NCI-H187 treated with DMSO at 0.1 percent for 48 hours (cell line): ENCODE measurements at places on chromosomes 3 and 15.

DNA sequence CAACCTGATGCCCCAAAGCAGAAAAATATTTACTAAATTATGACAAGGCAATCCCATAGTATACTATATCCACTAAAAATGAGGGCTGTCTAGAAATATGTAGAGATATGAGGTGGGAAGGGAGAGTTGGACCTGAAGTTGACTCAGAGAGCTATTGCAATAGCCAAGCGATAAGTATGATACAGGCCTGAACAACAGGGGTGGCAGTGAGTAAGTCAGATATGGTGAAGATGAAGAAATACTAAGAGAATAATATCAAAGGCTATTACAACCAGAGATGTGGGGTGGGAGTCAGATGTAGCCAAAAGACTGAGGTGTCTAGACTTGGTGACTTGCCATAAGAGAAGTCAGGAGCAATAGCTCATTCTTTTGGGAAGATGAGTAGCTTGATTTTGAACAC is 9.2 kb downstream of the HSPBAP1 start:
- no peak for DNase-seq

GRCh38 chr3:67737906-67738865 is 83.8 kb upstream of the SUCLG2 start:
- no peak for DNase-seq

GRCh38 chr3:148599481-148599880 is 98.2 kb upstream of the AGTR1 start:
- DNase-seq = no peak

DNA sequence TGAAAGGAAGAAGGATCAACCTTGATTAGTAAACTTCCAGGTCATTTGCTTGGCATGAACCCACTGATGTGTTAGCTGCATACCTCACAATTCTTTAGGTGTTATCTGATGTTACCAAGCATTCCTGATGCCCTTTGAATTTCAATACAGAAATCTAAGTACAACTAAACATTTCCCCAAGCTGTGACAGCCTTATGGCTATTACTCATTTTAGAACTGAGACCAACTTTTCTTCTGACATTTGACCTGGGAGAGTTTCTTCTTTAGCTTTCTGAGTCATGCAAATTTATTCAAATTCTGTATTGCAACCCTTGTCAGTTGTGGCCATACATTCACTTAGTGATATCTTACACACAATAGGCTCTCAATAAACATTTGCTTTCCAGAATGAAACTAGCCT is 124.3 kb downstream of the TIGIT start:
- DNase-seq = no peak

DNA sequence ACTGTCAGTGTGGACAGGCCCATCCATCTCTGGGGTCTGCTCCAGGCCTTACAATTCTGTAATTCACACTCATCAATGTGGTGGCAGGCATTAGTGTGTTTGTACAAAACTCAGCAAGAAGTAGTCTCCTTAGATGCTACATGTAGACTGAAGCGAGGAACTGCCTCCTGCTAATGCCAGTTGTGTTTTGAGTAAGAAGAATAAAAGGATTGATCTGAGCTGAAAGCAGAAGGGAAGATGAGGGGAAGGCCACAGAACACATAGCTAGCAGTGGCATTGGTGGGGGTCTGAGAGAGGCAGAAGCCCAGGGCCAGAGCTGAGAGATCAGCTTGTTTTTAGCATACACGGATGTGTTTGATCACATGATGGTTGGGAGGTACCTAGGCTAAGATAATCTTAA is 144.1 kb downstream of the TIGIT start:
- DNase-seq = no peak

DNA sequence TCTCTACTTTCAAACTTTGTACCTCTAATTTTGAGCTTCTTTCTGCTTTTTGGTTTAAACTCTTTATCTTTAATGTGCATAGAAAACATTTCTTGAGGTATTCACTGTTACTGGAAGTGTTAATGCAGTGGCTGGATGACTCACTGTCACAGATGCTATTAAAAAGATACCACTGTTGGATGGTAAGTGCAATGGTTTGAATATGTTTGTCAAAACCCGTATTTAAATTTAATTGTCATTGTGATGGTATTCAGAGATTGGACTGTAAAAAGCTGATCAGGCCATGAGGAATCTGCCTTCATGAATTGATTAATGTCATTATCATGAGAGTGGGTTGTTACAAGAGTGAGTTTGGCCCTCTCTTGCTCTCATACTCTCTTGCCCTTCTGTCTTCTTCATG is 70.6 kb downstream of the AP4E1 start:
- DNase-seq = no peak

GRCh38 chr3:110474397-110474796 is 597.2 kb upstream of the NECTIN3 start:
- DNase-seq = no peak

GRCh38 chr15:43135351-43135750 is 2.0 kb downstream of the TMEM62 start:
- no peak for DNase-seq

- DNase-seq = no peak
These were observed 26.2 kb upstream of the HHATL start for GRCh38 chr3:42728668-42729364.

- DNase-seq = no peak
These were observed 64.8 kb downstream of the DUT start for GRCh38 chr15:48396020-48396419.

GRCh38 chr3:7657214-7658112 is 796.5 kb downstream of the GRM7 start:
- DNase-seq = no peak

DNA sequence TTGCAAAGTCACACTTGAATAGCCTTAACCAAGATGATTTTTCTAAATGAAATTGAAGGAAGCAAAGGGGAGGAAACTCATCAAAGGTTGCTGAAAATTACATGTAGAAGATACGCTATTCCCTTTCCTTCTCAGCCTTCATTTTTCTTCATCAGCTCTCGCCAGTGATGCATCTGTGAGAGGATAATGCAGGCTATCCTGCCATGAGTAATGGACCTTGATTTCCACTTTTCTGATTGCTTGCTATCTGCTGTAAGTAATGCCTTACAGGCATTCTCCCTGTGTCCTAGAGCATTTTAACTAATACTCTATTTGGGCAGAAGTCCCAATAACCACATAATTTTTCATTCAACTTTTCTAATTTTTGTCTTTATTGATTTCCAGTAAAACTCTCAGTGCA is 162.6 kb downstream of the BBX start:
- DNase-seq = no peak

DNA sequence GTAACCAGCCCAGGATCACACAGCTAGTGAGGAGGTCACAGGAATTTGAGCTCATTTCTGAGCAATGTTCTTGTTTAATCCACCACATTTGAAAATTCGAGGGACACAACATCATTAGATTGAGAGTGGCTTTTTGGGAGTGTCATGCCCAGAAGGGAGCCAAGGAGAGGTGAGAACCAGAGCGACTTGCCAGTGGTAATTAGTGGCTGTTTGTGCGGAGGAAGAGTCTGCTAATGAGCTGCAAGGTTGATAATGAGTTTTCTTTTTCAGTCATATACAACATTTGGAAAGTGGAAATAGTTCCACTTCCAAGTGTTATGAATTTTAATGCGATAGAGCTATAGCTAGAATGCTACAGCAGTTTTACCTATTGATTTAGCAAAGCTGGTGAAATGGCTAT is 19.7 kb downstream of the GABRA5 start:
- no peak for DNase-seq

- DNase-seq = no peak
These were observed 17.1 kb downstream of the CCDC13 start for GRCh38 chr3:42755681-42756578.

DNA sequence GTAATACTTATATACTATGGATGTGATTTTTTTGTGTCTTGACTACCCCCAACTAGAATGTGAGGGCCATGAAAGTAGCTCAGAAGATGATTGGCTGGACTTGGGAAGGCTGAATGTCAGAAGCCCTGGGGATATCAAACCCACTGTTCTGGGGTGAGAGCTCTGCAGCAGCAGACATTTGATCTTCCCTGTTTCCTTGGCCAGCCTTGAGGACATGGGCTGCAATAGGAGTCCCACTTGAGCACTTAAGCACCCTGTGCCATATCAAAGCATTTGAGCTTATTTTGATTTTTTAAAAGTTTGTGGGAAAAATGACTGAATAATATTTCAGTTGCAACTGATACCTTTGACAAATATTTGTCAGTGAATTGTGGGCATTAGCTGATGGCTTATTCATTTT is 21.7 kb downstream of the GTF2E1 start:
- no peak for DNase-seq

DNA sequence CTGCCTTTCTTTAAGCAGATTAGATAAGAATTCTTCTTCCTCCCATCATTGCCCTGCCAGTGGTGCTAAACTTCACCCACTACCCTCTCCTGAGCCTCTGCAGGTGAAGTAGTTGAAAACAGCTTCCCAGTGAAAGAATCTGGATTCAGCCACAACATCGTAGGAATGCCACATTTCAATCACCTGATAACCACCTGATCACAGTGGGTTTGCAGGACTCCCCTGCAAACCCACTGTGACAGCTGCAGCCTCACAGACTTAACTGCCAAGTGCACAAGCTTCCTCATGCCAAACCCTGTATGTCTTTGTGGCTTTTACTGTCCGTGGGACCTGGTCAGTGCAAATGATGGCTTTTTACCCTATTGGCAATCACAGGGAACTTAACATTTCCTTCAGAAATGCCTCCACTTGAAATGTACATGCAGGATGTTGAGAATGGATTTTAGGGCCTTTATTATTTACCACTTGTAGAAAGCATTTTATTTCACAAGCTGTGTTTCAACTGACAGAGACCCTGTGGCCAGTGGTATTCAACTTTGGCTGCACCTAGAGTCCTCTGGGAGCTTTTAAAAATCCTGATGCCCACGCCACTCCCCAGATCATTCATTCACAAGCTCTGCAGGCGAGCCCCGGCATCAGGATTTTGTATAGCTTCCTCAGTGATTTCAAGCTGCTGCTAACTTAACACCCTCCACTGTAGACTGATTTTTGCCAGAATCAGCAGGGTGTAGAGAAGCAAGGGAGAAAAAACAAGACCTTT is 49.1 kb downstream of the OXNAD1 start:
- DNase-seq = no peak

GRCh38 chr15:68792901-68793766 is 27.6 kb downstream of the ANP32A start:
- no peak for DNase-seq

DNA sequence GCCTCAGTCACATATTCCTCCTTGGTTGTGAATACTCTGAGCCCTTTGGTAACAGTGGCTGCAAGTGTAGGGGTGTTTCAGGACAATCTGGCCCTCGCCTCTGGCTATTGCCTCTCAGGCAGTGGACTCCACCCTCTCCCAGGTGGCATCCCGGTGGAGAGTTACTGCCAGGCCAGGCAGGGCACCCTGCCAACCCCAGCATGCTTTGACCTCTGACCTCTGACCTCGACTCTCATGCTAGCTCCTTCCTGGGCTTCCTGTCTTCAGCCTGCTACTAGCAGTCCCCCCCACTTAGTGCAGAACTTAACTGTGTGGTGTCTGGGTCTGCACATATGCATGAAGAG is 5.5 kb downstream of the TM6SF1 start:
- no peak for DNase-seq

DNA sequence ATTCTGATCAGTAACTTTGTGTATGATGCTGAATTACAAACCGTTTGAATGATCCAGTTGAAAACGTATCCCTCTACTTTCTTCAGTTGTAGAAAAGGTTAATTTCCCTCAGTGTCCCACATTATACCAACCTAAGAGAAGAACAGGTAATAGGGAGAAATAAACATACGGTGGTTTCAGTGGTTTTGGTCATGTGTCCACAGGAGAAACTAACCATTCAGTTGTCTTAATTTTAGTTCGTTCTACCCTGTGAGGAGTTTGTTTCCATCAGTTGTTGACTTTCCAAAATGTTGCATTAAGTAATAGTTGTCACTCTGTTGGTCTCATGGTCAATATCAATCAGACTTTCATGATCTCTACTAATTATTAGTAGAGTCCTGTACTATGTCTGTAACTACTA is 15.1 kb downstream of the CALML4 start:
- DNase-seq = no peak

- no peak for DNase-seq
These were observed 1.2 kb downstream of the NT5DC2 start for GRCh38 chr3:52532517-52532837.

GRCh38 chr3:36944641-36945270 is at the start of gene TRANK1:
TRANK1 (minus strand) TSS chr3:36945054; CDS start chr3:36944809, 245 bp downstream.
- no peak for DNase-seq
